H9 (cell line): ENCODE measurements at places on chromosomes 4 and X. TPM values are rescaled to one million over a fixed set of nuclear protein-coding genes. Genes with fewer than 3 reads are reported as not detected.

The CT55 gene
- total RNA-seq: 0.24 TPM in 1 of 2 replicates, not detected in the other

The TMEM47 gene
- 26.0 and 26.4 TPM in 2 replicates for total RNA-seq

The RELL1 gene
- 10.6 and 10.8 TPM in 2 replicates for total RNA-seq

The DAPP1 gene
- total RNA-seq: not detected in 2 replicates

The ZAR1 gene
- total RNA-seq: 0.61 and 0.88 TPM in 2 replicates

The PRKG2 gene
- 1.6 and 1.9 TPM in 2 replicates for total RNA-seq

The SLC10A4 gene
- total RNA-seq: 1.6 and 1.7 TPM in 2 replicates

The BST1 gene
- total RNA-seq: 0.48 TPM in 1 of 2 replicates, not detected in the other

The ADD1 gene
- total RNA-seq: 163 and 166 TPM in 2 replicates

The AFM gene
- not detected in 2 replicates for total RNA-seq

The ARHGAP10 gene
- total RNA-seq: 7.8 and 8.0 TPM in 2 replicates
